Fibroblast of skin of left biceps (primary cell): ENCODE measurements at places on chromosomes 4 and X.

DNA sequence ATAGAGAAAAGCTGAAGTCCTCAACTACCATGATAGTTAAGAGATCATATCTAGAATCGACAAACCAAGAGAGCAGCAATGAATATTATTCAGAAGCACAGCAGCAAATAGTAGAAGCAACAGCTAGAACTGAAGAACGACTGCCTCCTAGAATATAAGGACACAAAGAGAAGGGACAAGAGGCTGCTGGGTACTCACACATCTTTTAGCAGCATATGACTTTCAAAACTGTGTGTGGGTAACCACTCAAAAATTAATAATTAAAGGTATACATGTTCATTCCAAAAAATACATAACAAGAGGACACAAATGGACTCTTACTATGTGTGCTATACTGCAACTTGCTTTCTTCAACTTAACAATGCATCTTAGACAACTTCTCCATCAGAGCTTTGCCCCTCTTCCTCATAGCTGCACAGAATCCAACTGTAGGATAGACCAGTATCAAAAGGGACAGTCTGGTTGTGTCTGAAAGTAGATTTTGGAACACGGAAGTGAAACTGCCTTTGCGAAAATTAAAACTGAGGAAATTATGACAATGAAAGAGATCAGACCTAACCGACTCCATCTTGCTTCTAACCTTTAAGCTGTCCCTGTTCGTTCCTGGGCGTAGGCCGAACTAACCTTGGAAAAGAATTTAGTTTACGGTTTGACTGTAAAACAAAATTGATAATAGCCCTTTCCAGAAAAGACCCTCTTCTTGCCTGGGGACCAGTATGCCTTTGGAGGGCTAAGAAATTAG lies 125.7 kb downstream of the SH3KBP1 start:
- DNase-seq: no peak

- no peak for DNase-seq
Measured at GRCh38 chr4:6331018-6331417, 61.4 kb downstream of the WFS1 start.

GRCh38 chrX:9352694-9353411 lies 112.0 kb upstream of the TBL1X start:
- peak; percentile 70 for DNase-seq

GRCh38 chrX:80513625-80514024 lies 93.4 kb downstream of the TENT5D start:
- DNase-seq: no peak
